ENCODE measurements at places on chromosomes 11 and 22.
A peak's percentile ranks its signal among the peaks of the same experiment; 100 is the strongest.

GRCh38 chr11:65355776-65356393, 1.3 kb downstream of the TIGD3 start:
- DNase-seq = no peak

DNA sequence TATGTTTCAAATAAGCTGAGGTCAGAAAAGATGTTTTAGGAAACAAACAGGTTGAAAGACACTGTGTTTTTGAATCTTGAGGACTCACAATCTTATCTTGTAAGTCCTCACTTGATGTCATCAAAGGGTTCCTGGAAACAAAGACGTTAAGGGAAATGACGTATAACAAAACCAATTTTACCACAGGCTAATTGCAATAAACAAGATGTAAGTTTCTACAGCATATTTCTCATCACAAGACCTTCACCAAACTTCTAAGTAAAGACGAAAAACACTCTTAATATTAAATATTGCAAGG, 433.5 kb upstream of the FAT3 start:
- no peak for DNase-seq

- DNase-seq = peak; percentile 40
Measured at GRCh38 chr11:10651656-10652361, 41.7 kb downstream of the IRAG1 start.

DNA sequence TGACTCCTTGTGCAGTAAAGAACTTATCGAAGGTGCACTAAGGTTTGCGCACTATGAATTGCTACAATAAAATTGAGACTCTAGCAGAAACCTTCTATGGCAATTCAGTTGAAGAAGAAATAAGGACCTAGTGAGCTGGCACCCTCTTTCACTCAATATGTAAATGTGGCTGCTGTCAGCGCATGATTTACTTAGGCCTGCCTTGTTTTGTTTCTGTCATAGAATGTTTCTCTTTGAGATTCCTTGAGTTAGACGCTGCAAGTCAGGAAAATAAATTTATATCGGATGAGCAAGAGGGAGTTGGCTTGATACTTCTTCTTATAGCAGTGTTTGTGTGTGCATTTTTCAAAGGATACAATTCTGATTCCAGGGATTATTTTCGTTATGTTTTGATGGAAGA, 322.1 kb downstream of the BLID start:
- no peak for DNase-seq

- no peak for DNase-seq
Measured at GRCh38 chr11:130728185-130729180, 187.8 kb downstream of the SNX19 start.

DNA sequence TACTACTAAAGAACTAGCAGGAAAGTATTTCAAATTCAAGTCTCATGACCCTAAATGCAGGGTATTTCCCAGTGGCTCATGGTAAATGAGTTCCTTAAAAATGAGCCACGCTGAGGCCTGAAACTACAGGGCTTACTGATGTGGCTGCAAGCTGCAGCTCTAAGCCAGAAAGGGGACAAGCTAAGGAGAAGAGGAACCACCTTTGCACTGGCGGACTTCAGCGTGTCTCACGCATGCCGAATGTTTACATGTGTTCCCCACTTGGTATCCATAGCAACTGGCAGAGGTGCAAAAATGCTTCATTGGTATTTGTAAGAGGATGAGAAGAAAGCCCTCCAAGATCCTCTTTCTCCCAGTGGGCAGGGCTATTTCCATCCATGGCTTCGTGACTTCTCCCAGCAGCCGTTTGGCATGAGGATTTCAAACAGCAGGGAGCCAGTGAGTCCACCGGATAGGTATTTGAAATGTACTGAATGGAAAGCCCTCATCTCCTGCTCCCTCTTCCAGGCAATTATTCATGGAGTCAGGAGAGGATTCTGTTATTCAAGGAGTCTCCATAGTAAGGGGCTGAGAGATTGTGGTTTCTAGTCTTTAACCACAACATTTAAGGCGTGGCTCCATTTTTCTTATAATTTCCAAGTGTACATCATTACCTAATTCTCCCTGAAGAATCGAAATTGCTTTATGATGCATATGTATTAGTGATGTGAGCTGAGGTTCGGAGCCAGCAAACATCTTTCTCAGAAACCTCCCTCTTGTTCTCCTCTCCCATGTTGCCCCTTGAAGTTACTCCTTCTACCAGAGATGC, 55.3 kb upstream of the CD44 start:
- DNase-seq = no peak

DNA sequence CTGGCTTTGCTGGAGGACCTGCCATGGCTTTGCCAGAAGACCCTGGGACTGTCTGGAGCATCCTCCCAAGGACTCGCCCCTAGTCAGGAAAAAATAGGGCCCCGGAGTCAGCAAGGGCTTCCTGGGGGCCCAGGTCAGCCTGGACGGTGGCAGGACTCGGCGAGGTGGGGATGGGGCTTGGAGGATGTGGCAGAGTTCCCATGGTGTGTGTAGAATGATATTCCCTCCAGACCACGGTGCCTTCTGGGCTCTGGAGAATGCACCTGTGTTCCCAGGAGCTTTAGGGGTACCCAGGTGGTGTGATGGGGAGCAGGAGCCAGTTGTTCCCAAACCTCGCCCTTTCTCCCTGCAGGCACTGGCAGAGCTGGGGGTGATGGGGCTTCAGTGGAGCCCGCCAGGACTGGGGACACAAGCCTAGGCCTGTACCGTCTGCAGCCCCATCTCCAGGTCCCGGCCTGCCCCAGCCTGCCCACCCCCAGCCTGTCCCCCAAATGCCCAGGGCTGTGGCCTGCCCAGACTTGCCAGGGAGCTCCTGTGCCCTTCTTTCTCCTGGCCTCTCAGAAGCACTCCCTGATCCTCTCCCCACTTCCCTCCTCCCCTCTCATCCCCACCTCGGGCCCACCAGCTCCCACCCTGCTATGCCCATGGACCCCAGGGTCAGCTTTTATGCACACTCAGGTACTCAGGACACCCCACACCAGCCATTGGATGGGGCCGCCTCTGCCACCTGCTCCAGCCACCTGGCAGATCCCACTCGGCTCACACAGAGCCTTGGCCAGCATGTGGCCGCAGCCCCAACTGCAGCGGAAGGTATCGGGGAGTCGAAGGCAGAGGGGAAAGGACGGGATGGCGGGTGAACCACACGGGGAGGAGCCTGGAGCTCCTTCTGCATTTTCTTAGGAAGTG, 82.1 kb downstream of the CDKN1C start:
- DNase-seq = no peak

- DNase-seq = no peak
Measured at GRCh38 chr11:35227576-35228327, 88.8 kb downstream of the CD44 start.

DNA sequence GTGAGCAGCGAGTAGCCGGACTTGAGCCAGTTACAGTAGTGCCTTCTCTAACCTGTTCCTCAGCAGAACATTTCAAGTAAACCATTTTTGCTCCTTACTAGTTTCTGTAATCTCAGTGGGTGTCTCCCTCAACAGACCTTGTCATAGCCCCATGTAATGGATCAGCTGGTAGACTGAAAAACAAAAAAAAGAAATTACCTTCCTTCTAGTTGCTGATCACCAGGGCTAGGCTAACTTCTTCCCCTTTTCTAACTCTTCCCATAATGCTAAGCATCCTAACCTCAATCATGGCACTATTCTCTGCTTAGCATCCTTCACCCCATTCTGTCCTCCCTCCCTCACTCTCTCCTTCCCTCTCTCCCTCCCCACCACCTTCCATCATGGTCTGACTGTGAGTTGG, 35.8 kb upstream of the CBX6 start:
- no peak for DNase-seq

DNA sequence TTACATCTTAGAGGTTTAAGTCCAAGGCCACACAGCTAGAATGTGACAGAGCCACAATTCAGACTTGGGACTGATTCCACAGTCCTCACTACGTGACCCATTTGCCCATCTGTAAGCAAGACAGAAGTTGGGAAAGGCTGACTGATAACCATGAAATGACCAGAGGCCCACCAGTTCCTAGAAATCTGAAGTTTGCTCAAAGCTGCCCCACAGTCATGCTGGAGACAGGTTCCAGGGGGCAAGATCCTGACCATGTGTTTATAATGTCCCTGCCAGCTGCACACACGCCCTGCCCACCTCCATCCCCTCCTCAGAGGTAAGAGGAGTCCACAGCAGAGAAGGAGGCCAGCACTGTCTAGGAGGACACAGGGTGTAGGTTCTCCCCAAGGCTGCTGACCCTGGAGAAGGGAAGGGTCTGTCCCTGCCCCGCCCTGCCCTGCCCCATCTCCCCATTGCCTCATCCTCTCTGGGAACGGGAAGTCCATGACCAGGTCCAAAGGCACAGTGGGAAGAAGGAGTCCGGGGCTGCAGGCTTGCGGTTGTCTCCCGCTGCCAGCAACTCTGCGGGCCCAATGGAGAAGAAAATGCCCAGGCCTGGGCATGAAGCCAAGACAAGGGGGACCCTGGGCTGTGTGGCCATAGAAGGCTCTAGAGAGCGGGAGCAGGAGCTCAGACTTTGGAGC, 11.9 kb upstream of the OAF start:
- no peak for DNase-seq

DNA sequence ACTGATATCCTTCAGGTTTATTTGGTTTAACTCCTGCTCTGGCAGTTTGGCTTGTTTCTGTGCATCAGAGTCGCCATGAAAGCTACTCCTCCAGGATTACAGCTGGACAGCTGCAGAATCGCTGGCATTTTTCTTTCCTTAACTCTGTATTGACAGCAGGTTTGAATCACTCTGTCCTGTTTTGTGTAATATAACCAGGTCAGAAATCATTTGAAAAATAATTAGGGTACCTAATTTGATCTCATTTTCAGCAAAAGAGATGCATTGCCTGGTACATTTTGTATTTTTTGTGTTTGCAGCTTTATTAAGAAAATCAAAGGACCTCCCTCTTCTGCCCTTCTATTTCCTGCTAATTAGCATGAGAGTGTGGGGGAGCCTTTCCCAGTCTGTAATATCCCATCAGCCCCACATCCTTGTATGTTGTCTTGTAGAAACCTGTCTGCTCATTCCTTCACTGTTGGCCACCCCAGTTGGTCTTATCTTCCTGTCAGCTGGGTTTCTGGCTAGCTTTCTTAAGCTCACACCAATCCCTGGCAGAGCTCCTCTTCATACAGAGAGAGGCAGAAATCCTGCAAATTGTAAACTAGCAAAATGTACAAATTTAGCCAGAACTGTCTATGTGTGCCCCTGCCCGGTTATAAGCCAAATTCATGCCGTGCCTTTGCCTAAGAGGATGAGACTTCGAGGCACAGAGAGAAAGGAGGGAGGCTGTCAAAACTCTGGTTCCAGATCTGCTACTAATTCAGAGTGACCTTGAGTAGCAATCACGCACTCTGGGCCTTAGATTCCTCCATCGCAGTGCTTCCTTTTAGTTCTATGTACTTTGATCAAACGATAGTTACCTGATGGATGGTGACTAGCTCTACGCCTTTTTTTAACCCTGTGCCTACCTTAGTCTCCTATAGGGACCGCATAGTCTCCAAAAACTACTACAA, 200.6 kb downstream of the NAV2 start:
- no peak for DNase-seq

DNA sequence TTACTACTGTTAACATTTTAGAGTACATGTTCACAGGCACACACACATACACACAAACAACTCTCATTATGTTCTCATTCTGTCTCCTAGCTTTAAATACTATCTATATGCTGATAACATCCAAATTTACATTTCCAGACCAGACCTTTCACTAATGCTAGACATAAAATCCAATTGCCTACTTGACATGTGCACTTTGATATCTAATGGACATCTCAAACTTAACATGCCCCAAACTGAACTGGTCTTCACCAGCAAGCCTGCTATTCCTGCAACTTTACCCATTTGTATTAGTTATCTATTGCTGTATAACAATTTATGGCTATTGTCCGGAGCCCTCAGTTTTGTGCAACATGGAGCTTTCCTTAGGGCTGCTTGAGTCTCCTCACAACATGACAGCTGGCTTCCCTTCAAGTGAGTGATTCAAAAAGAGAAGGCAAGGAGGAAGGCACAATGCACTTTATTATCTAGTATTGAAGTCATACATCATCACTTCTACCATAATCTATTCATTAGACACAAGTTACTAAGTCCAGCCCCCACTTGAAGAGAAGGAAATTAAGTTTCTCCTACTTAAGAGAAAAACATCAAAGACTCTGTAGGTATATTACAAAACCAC, 3.0 kb downstream of the SLC36A4 start:
- DNase-seq = no peak

- DNase-seq = no peak
Measured at GRCh38 chr11:122734848-122735496, 79.5 kb downstream of the UBASH3B start.

Measured in NCI-H1092 (cell line).